Skin of body (tissue), 3 donors: ENCODE measurements at places on chromosomes 11 and 22. TPM values are rescaled to one million over a fixed set of nuclear protein-coding genes. Genes with fewer than 3 reads are reported as not detected.

Gene PVALB
- not detected for total RNA-seq

Gene TREH
- not detected for total RNA-seq

Gene SMC1B
- 0.10 TPM for total RNA-seq

Gene MMP11
- 4.9 TPM for total RNA-seq

Gene NUP98
- 85.3 TPM for total RNA-seq

Gene CCDC188
- 1.2 TPM for total RNA-seq

Gene MED15
- 24.2 TPM for total RNA-seq

Gene MFRP
- total RNA-seq = 0.10 TPM

Gene TH
- 0.30 TPM for total RNA-seq

Gene NAALADL1
- 9.0 TPM for total RNA-seq

Gene ST14
- total RNA-seq = 18.3 TPM

Gene IFITM1
- total RNA-seq = 17.0 TPM

Gene CARD16
- total RNA-seq = 16.0 TPM

Gene MMP13
- not detected for total RNA-seq

Gene GNAZ
- total RNA-seq = 1.8 TPM

Gene PARVB
- 6.6 TPM for total RNA-seq

Gene FOLH1
- total RNA-seq = 1.5 TPM

Gene APOL6
- 15.5 TPM for total RNA-seq

Gene SLCO2B1
- total RNA-seq = 9.8 TPM

Gene GRAMD4
- 24.9 TPM for total RNA-seq

Gene CLDN5
- 47.5 TPM for total RNA-seq

Gene CDC42BPG
- 9.7 TPM for total RNA-seq

Gene SUN2
- 50.6 TPM for total RNA-seq

Gene TNNI2
- 322 TPM for total RNA-seq

Gene POU2AF2
- not detected for total RNA-seq

Gene ZNF280B
- 0.59 TPM for total RNA-seq

Gene CD248
- total RNA-seq = 31.2 TPM

Gene CPT1B
- total RNA-seq = 10.3 TPM

Gene MIOX
- not detected for total RNA-seq

Gene OR10A2
- not detected for total RNA-seq

Gene OR4C16
- not detected for total RNA-seq

Gene NCAPH2
- 29.7 TPM for total RNA-seq

Gene OR2AG1
- not detected for total RNA-seq

Gene MUC5AC
- 0.39 TPM for total RNA-seq

Gene CPSF7
- total RNA-seq = 29.1 TPM

Gene ADM2
- 0.39 TPM for total RNA-seq

Gene ALX4
- 3.7 TPM for total RNA-seq

Gene MS4A3
- 18.1 TPM for total RNA-seq

Gene ALDH3B1
- 2.1 TPM for total RNA-seq

Gene HEPACAM
- 3.6 TPM for total RNA-seq

Gene PACSIN3
- total RNA-seq = 33.6 TPM

Gene KCNK4
- total RNA-seq = not detected

Gene CD3D
- total RNA-seq = 0.59 TPM

Gene GPHA2
- total RNA-seq = not detected

Gene SCGB1A1
- total RNA-seq = not detected

Gene COX8A
- 218 TPM for total RNA-seq

Gene PRR5L
- total RNA-seq = 8.1 TPM

Gene DUSP18
- 5.5 TPM for total RNA-seq

Gene LRP4
- 25.6 TPM for total RNA-seq

Gene AQP11
- total RNA-seq = 1.1 TPM

Gene CHST1
- total RNA-seq = 0.59 TPM
